ENCODE measurements at places on chromosomes 7 and 10. TPM values are rescaled to one million over a fixed set of nuclear protein-coding genes. Genes with fewer than 3 reads are reported as not detected.

DNA sequence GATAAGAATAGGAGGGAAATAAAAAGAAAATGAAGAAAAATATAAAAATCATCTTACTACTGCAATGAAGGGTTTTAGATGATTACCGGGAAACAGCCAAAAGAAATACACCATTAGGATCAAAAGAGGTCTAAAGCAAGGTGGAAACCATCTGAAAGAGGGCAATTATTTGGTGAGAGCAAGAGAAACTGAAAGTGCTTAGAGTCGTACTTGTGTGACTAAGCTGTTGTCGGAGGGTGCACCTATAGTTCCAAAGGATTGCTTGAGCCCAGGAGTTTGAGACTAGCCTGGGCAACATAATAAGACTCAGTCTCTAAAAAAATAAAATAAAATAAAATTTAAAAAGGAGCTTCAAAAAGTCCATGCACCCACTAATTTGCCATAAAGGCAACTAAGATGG is 169.5 kb downstream of the DKK1 start:
- DNase-seq, result no peak

- DNase-seq, result peak; percentile 9
These were observed 95.7 kb downstream of the POU6F2 start for GRCh38 chr7:39073432-39073831.

The CDC14C gene
- polyA plus RNA-seq, result 0.11 TPM

DNA sequence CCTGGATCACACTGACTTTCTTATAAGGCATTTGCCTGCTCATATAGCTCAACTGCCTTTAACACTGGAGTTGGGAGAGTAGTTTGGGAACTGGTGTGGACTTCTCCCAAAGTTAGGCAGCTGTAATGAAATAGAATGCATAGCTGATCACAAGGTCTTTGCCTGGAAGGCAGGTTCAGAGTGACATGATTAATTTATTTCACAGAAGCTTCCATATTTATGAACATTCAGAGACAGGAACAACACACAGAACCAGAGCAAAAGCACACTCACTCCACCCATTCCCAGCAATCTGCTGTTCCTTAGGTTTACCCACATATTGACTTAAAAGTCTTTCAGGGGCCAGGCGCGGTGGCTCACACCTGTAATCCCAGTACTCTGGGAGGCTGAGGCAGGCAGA is 234.2 kb downstream of the REEP3 start:
- no peak for DNase-seq

DNA sequence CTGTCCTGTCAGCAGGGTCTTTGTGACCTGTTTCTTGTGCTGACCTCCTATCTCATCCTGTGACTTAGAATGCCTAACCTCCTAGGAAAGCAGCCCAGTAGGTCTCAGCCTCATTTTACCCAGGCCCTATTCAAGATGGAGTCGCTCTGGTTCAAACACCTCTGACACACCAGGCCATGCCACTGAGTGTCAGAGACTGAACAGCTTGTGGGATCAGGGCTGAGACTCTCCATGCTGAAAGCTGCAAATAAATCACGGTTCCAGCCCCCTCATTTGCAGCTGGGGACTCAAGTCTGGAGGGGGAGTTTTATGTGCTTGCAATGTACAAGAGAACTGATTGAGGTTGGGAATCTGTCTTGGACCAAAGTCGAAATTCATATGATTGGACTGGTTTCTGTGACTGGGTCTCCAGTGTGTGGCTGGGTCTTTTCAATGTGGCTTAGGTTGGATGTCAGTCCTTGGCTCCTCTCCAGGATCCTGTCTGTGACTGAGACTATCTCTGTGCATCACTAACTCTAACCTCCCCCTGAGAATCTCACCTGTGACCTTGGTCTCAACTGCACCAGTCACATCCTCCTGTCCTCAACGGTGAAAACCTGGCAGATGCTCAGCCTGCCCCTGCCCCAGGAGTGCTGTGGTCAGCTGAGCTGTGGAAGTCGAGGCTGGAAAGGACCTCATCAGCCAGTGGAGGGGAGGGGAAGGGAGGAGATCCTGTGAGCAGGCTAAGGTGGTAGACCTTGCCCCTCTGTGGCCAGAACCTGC is 11.7 kb downstream of the PRF1 start:
- no peak for DNase-seq

The CTAGE15 gene
- polyA plus RNA-seq, result 0.39 TPM

- no peak for DNase-seq
These were observed 21.0 kb upstream of the EIF5AL1 start for GRCh38 chr10:79491143-79491835.

Data from muscle of back (tissue), 13 donors.